Ammon's horn (tissue), 1 donor: ENCODE measurements at places on chromosomes 5 and 9.
A peak's percentile ranks its signal among the peaks of the same experiment; 100 is the strongest.

GRCh38 chr9:129981180-129981907, 61.6 kb downstream of the FNBP1 start:
- DNase-seq = peak; percentile 83

DNA sequence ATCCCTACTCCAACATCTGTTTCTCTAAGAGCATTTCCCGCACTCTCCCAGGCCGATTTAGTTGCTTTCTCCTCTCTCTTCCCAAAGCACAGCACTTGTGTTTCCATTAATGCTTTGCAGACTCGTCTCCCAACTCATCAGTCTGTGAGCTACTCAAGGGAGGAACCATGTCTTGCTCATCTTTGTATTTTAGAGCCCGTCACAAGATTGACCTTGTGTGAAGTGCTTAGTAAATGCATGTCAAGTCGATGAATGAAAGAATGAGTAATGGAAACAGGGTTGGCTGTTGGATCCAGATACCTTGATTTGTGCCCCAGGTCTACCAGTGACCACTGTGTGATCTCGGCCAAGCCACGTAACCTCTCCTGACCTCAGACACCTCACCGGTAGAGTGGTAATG, 99.3 kb downstream of the KLF4 start:
- DNase-seq = no peak

DNA sequence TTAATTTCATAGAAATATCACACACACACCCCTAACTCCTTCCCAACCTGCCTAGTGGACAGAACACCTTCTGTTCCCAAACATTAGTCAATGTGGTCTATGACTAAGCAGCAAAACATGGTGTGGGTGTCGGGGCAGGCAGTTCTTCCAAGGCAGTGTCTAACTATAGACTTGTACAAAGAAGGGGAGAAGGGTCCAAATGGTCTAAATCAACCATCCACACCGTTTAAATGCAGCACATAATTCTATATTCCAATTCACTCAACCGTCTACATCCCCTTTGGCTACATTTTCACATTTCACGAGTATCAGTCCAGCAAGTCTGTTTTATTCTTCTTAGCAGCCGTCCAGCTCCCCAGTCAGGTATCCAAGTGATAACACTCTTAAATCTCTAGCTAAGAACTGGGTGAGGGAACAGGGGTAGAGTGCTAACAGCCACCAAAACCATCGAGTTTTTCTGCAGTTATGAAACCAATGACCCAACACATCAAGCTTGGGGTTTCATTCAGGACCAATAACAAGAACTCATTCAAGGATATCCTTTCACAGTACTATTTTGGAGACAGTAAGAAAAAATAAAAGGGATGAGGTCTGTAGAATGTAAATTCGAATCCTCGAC, 3.3 kb downstream of the ZNF608 start:
- DNase-seq = peak; percentile 44

- DNase-seq = no peak
Observed at GRCh38 chr5:94361832-94362796, 256.3 kb downstream of the KIAA0825 start.

- DNase-seq = no peak
Observed at GRCh38 chr5:109899163-109899535, 209.4 kb downstream of the MAN2A1 start.

DNA sequence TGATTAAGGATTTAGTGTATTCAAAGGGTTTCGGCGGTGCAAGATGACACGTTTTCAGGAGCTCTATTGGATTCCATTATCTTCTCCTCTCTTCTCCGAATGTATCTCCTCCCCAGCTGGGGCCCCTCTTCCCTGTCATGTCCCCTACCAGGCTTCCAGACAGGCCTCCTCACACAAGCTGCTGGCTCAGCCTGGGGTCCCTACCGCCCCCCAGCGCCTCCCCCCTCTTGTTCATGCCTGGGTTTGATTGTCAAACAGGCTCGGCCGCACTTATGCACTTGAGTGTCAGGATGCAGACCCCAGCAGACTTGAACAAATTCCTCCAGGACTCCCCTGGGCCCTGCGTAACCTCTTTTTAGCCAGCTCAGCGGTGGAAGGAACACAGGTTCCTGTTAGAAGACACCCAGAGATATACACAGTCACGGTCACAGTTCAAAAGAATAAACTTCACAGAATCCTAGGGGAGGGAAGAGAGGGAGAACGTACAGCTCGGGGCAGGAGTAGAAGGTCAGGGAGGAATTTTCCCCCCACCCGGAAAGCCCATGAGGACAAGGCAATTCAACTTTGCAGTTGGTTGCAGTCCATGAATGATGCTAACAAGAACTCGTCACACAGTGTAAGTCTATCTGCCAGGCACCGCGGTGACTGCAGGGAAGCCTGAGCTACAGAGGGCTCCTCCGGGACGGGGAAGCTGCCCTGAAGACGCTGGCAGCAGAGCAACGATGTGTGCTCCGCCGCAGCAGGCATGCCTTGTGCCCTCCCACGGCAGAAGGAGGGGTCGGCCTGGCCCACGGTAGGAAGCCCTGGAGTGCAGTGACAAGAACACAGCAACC, 560.0 kb downstream of the BNC2 start:
- no peak for DNase-seq

DNA sequence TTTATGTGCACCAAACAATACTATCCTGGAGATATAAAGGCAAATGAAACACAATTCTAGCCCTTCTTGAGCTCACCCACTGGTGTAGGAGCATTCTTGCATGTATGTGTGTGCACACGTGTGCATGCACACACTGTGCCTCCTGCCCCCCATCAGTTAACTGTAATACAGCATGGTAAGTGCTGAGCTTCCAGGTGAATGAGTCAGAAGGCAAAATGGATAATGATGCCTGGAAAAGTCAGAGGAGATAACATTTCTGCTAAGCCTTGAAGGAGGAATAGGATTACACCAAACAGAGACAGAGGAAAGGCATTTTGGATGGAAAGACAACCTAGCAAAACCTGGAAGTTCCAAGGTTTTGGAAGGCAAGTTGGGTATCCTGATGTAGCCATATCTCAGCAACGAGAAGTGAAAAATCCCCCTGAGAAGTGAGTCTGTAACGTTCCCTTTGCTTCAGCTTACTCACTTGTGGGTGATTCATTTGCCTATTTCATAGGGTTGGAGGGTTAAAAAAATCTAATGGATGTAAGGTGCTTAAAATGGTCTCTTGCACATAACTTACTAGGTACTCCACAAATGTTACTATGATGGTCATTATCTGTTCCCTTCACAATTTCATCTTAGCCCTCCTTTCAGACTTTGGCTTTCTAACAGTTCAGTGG, 101.4 kb upstream of the STC2 start:
- DNase-seq = no peak

DNA sequence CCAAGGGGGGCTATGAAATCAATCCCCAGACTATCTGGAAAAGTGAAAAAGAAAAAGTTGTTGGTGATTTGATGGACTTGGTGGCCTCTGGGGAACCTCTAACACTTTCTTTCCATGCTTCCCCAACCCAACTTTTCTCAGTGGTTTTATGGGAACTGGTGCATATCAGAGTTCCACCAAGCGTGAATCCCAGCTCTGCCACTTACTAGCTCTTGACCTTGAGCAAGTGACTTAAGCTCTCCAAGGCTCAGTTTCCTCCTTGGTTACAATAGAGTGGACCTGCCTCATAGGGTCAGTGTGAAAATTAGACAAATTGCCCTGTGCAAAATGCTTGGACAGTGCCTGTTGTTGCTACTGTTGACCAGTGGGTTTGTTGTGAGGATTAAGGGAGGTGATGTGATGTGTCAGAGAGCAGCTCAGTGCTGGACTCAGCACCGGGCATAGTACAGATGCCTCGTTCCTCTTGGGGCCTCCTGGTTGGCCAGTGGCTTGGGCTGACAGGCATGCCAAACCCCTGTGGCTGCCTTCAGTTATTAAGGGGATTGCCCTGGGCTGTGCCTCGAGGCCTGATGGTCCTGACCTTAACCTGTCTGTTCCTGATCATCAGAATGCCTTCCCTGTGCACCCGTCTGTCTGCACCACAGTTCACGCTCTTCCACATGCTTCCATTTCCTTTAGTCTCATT, 49.3 kb downstream of the COL15A1 start:
- DNase-seq = no peak

GRCh38 chr5:95713960-95714710, 17.0 kb upstream of the RHOBTB3 start:
- DNase-seq = no peak

DNA sequence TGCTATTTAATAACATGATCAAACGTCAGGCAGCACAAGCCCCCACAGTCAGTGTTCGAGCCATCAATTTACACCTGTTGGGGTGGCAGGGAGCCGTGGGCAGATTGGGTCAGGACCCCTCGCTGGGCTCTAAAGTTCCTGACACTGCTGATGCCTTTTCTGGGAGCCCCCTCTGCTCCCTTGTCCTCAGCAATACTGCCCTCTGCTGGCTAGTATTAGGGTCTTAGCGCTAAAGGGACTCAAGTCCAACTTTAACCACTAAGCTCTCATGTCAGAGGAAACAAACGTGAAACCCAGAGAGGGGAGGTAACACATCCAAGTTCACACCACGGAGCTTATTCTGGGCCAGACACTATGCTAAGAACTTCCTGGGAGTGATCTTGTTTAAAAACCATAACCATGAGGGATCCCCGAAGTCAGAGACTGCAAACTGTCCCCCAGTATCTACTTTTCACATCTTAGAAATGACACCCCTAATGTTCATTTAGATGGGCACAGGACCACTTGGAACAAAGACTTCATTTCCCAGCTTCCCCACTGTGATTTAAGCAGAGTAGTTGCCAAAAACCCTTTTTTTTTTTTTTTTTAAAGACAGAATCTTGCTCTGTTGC, 20.4 kb downstream of the ANKS6 start:
- DNase-seq = peak; percentile 59

- DNase-seq = no peak
Observed at GRCh38 chr5:56466136-56466816, 233.1 kb upstream of the ANKRD55 start.

DNA sequence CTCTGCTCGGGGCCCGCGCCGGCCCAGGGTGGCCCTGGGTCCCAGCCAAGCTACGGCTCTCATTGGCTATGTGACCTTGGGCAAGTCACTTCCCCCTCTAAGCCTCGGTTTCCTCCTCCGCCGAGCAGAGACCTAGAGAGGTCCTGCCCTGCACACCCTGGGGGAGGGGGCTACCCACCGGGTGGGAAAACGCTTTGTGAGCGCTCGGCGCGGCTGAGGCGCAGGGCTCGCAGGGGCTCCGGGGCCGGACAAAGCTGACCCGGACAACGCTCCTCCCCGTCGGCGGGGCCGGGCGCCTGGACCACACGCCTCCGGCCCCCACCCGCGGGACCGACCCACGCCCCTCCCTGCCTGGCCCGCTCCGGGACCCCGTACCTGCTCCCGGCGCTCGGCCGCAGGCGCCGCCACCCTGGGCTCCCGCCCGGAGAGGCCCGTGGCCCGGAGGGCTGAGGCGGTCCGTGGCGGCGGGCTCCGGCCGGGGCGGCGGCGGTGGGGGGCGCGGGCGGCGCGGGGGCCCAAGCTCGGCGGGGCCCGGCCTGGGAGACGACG, 85.7 kb upstream of the MELK start:
- DNase-seq = peak; percentile 17

GRCh38 chr9:10026443-10026984, 586.3 kb downstream of the PTPRD start:
- DNase-seq = no peak

GRCh38 chr9:97697837-97698236, 697 bp upstream of the XPA start:
- no peak for DNase-seq

- DNase-seq = no peak
Observed at GRCh38 chr5:135955525-135955924, 742 bp upstream of the LECT2 start.

DNA sequence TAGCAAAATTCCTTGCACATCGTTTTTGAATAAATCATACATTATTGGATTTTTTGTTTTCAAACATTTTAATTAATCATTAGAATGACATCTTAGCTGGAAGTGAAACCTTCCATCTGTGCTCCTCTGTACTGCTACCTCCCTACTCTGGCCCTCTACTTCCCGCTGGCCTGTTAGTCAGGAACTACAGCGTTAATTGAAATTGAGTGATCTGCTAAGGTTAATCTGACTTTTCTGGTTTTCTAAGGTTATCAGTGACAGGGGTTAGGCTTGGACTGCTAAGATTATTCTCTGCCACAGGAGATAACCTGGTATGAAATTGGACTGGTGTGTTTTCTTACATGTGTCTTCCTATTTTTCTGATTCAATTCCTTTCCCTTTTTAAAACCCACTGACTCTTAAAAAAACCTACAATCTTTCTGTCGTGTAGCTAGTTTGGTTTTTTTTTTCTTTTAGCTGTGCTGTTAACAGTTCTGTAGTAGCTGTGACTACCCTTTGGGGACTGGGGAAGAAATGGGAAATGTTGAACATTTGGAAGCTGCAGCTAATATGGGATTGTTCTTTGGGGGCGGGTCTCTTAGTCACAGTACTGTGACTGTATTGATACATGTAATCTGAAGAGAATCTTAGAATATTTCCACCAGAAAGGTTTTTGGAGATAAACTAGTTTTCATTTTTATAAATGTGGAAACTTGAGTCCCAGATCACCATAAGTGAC, 4.6 kb downstream of the KIF2A start:
- DNase-seq = no peak

DNA sequence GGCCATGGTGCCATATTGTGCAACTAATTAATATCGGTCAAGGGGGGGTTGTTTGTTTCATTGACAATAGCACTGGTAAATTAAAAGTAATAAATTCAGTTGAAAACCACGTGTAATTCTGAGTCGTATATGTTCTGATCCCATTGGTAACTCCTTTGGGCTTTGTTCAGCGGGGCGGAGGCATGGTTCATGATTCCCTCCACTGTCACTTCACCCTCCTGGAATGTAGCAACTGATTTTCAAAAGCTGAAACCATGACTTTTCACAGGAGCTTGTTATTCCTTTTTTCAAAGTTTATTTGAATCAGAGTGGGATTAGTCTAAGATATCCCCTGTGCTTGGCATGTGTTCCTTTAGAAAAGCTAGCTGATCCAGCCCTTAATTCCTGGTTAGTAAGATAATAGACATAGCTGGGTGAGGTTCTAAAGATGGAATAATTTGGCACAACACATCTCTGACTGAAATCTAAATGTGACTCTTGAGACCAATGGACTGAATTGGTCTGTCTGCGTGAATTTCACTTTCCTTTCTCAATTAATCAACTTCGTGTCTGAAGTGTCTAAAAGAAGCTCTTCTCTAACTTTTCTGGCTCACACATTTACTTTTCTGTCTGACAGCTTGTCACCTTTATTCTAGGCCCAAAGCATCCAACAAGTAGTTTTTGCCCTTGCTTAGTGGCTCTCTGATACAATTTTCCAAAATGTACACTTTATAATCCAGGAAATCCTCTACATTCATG, 185.7 kb upstream of the VCAN start:
- no peak for DNase-seq

GRCh38 chr9:135499326-135500070, 984 bp upstream of the MRPS2 start:
- peak; percentile 97 for DNase-seq
